ENCODE measurements at places on chromosomes 13 and 19. TPM values are rescaled to one million over a fixed set of nuclear protein-coding genes. Genes with fewer than 3 reads are reported as not detected.

The OR7A5 gene
- total RNA-seq: not detected

The MTIF3 gene
- 27.5 TPM for total RNA-seq

The OBI1 gene
- total RNA-seq: 20.5 TPM

The TINCR gene
- total RNA-seq: 0.27 TPM

The MISP gene
- total RNA-seq: 0.07 TPM

The PTH2 gene
- not detected for total RNA-seq

The SERTAD1 gene
- total RNA-seq: 14.7 TPM

The SELENOV gene
- total RNA-seq: not detected

The CGB7 gene
- total RNA-seq: 0.40 TPM

- peaks cover 6% of the 10 kb centered on the region for H3K4me1 ChIP-seq
- no peak within 1 kb of the TSS for H3K4me3 ChIP-seq
Measured at GRCh38 chr19:50719566-50719965, at the start of gene SHANK1. Gene SHANK1 (minus strand): TSS chr19:50719802. CDS start chr19:50716919, 2,883 bp downstream.

GRCh38 chr13:51266642-51267041, 44.4 kb downstream of the FAM124A start:
- no peak for DNase-seq
- H3K36me3 ChIP-seq: no peaks in the 10 kb centered on the region
- H3K4me1 ChIP-seq: no peaks in the 10 kb centered on the region
- no peak overlapping the region for H3K4me3 ChIP-seq

GRCh38 chr13:48686636-48687210, 33.0 kb downstream of the CYSLTR2 start:
- no peak for DNase-seq
- no peaks in the 10 kb centered on the region for H3K4me1 ChIP-seq
- no peak overlapping the region for H3K4me3 ChIP-seq
- no peaks in the 10 kb centered on the region for H3K36me3 ChIP-seq
- no peaks in the 10 kb centered on the region for H3K27me3 ChIP-seq

- no peak overlapping the region for H3K4me3 ChIP-seq
- DNase-seq: no peak
- peaks cover 42% of the 10 kb centered on the region for H3K36me3 ChIP-seq
- H3K4me1 ChIP-seq: no peaks in the 10 kb centered on the region
- H3K27ac ChIP-seq: no peak overlapping the region
Measured at GRCh38 chr19:17159466-17160393, 55.4 kb upstream of the USE1 start.

DNA sequence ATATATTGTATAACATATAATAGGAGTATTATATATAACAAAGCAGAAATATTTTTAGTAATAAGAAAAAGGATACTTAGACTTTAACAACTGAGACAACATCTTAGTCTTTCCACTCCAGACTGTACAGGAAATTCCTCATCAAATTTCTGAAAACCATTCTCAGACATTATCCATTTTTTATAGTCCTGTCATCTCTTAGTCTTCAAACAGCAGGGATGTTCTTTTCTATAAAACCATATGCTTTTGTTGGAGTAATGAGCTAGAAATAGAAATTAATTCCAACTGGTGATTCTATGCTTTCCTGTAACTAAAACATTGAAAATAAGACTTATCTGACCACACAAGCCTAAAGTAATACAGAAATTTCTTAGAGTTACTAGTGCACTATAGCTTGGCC, 82.2 kb upstream of the CSNK1A1L start:
- H3K4me1 ChIP-seq: no peaks in the 10 kb centered on the region
- no peak overlapping the region for H3K27ac ChIP-seq
- H3K36me3 ChIP-seq: no peaks in the 10 kb centered on the region
- no peak for DNase-seq
- H3K27me3 ChIP-seq: no peaks in the 10 kb centered on the region

GRCh38 chr13:21109168-21109567, 47.8 kb upstream of the LATS2 start:
- no peak overlapping the region for H3K4me3 ChIP-seq
- DNase-seq: no peak
- H3K36me3 ChIP-seq: no peaks in the 10 kb centered on the region
- H3K4me1 ChIP-seq: peaks cover 3% of the 10 kb centered on the region
- no peak overlapping the region for H3K27ac ChIP-seq

- H3K27me3 ChIP-seq: no peaks in the 10 kb centered on the region
- peaks cover 10% of the 10 kb centered on the region for H3K4me1 ChIP-seq
- no peak overlapping the region for H3K4me3 ChIP-seq
- no peak for DNase-seq
- peaks cover 32% of the 10 kb centered on the region for H3K36me3 ChIP-seq
Measured at GRCh38 chr13:30222254-30222653, 85.1 kb downstream of the KATNAL1 start.

GRCh38 chr13:44818016-44818415, 171.3 kb downstream of the NUFIP1 start:
- H3K27ac ChIP-seq: no peak overlapping the region
- no peak overlapping the region for H3K4me3 ChIP-seq
- DNase-seq: no peak
- peaks cover 27% of the 10 kb centered on the region for H3K4me1 ChIP-seq
- no peaks in the 10 kb centered on the region for H3K36me3 ChIP-seq

DNA sequence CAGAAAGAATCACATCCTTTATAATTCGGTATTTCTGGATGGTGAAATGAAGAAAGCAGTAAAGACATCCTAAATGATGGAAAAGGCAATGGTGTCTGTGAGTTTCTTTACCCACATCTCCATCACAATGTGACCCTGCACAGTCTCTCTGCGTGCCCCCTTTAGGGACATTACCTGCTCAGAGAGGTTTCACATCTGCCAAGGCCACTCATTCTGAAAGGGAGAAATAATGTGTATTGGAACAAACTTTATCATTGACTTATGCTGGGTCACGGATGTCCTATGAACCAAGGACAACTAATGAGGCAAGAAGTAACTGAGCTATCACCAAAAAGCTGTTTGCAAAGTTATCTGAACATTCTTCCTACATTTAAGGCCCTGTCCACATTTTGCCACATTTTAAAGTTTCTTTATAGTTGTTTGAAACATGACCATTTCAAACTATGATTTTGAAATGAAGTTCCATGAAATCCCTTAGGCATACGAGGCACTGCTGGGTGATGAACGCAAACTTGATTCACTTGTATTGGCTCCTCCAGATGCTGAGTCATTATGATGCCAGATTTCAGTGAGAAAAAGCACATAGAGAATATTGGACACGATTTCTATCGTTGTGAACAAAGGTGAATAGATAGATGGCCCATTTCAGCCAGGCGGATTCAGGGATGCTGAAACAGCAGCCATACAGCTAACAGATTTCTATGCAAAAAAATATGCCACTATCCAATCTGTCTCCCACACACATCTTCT, 63.5 kb upstream of the HMGB1 start:
- no peaks in the 10 kb centered on the region for H3K36me3 ChIP-seq
- H3K27ac ChIP-seq: no peak overlapping the region
- no peaks in the 10 kb centered on the region for H3K27me3 ChIP-seq
- H3K4me1 ChIP-seq: peaks cover 10% of the 10 kb centered on the region
- H3K4me3 ChIP-seq: no peak overlapping the region

DNA sequence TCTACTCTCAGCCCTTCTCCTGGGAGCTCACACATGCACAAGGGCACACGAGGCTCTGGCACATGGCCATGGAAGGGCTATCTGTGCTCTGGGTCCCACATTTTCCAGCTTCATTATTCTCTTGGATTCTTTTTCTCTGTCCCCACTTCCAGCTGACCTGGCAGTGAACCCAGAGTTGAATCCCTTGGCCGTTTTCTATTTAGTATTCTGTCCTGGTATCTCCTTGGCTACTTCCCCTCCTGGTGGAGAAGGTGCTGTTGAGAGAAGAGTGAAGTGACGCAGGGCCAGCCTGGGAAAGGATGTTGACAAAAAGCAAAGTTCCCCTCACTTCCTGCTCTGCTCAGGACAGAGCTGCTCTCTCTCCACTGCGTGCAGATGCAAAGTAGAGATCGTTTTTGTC, 303.1 kb downstream of the IRS2 start:
- no peak overlapping the region for H3K27ac ChIP-seq
- no peaks in the 10 kb centered on the region for H3K36me3 ChIP-seq
- no peak for DNase-seq
- peaks cover 2% of the 10 kb centered on the region for H3K27me3 ChIP-seq
- H3K4me1 ChIP-seq: no peaks in the 10 kb centered on the region

- no peak for DNase-seq
- H3K4me1 ChIP-seq: peaks cover 5% of the 10 kb centered on the region
- H3K27me3 ChIP-seq: no peaks in the 10 kb centered on the region
- H3K36me3 ChIP-seq: peaks cover 4% of the 10 kb centered on the region
Measured at GRCh38 chr13:51603716-51604115, 19.5 kb downstream of the WDFY2 start.

- no peaks in the 10 kb centered on the region for H3K4me1 ChIP-seq
- H3K27ac ChIP-seq: no peak overlapping the region
- no peak for DNase-seq
Measured at GRCh38 chr19:5154799-5155426, 185.7 kb downstream of the PTPRS start.

DNA sequence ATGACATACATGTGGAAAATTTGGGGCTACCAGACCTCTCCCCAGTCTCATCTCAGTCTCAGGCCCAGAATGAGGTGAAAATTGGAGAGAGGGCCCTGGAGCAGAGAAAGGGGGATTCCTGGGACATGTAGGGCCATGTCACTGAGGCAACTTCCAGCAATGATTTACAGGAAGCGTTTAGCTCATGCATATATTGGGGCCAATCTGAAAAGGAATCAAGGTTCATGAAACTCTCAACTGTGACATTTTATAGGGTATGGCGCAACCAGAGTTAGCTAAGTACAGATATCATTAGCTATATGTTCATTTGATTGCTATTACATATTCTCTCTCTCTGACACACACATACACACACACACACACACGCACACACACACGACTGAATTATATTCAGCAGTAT, 86.3 kb downstream of the RNASEH2B start:
- no peak overlapping the region for H3K27ac ChIP-seq
- H3K4me1 ChIP-seq: peaks cover 16% of the 10 kb centered on the region
- H3K4me3 ChIP-seq: no peak overlapping the region
- DNase-seq: no peak
- H3K27me3 ChIP-seq: no peaks in the 10 kb centered on the region

- peaks cover 49% of the 10 kb centered on the region for H3K4me1 ChIP-seq
- peaks cover 31% of the 10 kb centered on the region for H3K36me3 ChIP-seq
- peak overlapping the region; percentile 99 for H3K27ac ChIP-seq
- peak; percentile 76 for DNase-seq
Measured at GRCh38 chr19:18278521-18279265, 2.7 kb downstream of the JUND start.

DNA sequence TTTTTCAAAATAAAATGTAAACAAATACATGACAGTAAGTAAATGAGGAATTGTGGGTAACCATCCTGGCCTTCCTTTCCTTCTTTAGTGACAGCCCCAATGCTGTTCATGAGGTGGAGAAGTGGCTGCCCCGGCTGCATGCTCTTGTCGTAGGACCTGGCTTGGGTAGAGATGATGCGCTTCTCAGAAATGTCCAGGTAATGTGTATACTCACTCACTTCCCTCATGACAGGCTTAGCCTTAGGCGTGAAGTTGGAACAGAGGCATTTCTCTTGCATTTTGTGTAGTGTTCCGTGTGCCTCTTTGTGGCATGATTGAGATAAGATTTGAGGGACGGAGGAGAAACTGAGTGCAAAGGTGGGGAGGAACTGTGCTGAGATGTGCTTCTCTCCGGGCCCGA, 12.0 kb downstream of the NAXD start:
- peaks cover 27% of the 10 kb centered on the region for H3K36me3 ChIP-seq
- no peaks in the 10 kb centered on the region for H3K27me3 ChIP-seq
- no peak for DNase-seq
- no peak overlapping the region for H3K27ac ChIP-seq
- H3K4me3 ChIP-seq: no peak overlapping the region
- peaks cover 26% of the 10 kb centered on the region for H3K4me1 ChIP-seq

Data from activated CD4-positive, alpha-beta T cell treated with anti-CD3 and anti-CD28 coated beads for 36 hours (primary cell).